Left ventricle myocardium superior (tissue), 1 donor: ENCODE measurements at places on chromosomes 6 and 20. TPM values are rescaled to one million over a fixed set of nuclear protein-coding genes. Genes with fewer than 3 reads are reported as not detected.

DNA sequence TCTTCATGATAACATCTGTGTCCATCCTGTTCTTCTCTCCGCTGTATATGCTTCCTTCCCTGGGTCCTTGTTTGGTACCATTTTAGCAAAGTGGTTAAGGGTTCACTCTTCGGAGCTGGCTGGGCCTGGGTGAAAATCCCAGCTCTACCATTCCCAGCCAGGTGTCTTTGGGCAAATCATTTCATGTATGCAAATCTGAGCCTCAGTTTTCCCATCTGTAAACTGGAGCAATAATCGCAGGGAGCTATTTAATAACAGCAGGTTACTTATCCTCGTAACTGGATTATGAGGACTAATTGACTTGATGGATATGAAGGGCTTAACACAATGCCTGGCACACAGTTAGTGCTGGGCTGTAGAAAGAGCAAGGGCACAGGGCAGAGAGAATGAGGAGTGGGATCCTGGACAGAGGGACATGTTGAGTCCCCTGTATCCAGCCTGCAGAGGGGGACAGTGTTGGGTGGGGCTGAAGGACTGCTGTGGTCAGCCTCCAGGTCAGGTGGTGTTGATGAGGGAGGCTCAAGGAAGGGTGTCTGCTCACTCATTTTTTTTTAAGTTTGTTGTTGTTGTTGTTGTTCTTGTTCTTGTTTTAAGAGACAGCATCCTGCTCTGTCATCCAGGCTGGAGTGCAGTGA is 44.3 kb upstream of the FAM83D start:
- DNase-seq, result no peak

GRCh38 chr20:38728911-38729642 is 4.8 kb downstream of the SLC32A1 start:
- DNase-seq, result no peak

GRCh38 chr20:20814685-20815084 is 102.2 kb upstream of the RALGAPA2 start:
- DNase-seq, result no peak

DNA sequence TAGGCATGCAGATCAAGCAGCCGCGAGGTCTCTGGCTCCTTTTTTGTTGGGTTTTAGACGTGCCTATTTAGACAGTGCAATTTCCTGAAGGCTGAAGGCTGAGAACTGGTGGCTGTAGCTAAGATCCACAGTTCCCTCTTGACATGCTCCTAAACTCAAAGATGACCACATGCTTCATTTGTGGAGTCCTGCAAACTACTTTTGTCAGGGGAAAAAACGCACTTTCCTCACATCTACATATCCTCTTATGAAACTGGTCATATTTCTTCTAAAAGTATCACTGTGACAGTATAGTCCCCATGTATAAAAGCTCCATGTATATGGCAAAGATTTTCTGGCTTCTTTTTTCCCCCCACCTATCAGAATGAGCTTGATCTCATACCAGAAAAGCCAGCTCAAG is 30.7 kb downstream of the LYRM4 start:
- no peak for DNase-seq

GRCh38 chr6:142332393-142333098 is 30.7 kb downstream of the ADGRG6 start:
- no peak for DNase-seq

- DNase-seq, result no peak
Measured at GRCh38 chr20:17661121-17661744, 20.8 kb downstream of the RRBP1 start.

GRCh38 chr6:152184917-152185574 is 377.6 kb downstream of the ESR1 start:
- no peak for DNase-seq

- no peak for DNase-seq
Measured at GRCh38 chr6:98044151-98044561, 761.1 kb upstream of the MMS22L start.

- DNase-seq, result no peak
Measured at GRCh38 chr6:30321692-30322388, 4.9 kb upstream of the TRIM39 start.

DNA sequence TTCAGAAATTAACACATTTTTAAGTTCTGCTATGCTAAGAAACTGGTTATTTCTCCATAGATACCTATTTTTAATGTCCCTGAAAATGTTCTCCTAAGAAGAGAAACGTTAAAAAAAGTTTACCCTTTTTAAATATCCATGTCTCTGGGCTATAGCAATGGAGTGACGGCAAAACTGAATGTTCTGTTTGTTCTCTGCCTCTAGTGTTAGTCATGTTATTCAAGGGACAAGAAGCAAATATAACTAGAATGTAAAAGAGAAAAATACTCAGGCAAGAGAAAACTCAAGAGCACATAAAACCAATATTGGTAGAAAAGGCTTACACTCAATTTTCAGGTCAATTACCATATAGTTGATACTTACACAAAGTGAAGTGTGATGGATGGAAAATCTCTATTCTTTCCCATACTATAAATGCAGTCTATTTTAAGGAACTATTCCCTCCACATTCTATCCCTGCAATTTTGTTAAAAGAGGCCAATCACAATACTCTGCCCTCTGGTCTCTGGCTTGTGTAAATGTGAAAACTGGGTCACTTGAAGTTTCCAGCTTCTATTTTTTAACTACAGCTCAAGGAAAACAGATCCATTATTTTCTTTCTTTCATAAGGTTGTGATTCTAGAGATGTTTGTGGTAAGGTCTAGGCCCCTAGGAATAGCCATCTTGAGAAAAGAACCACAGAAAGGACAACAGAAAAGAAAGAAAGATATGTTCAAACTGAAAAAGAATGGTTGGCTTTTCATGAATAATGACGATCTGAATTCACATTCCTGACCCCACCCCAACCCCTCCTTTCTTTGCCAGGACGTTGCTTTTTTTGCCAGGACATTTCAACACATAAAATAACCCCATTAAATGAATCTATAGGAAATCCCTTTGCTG is 200.3 kb upstream of the FAM83B start:
- no peak for DNase-seq

DNA sequence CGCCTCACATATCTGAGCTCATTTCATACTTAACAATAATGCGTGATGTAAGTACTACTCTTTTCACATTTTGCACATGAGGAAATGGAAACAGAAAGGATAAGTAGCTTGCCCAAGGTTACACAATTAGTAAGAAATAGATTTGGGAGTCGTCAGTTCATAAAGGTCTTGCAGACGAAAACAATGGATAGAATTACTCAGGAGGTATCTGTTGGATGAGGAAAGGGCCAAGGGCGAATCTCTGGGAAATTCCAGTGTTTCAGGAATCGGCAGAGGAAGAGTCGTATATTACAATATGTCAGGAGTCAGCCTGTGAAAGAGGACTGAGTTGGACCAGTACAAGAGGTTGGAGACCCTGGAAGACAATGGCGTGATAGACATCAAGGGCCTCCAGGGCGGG is 12.8 kb upstream of the EDN1 start:
- no peak for DNase-seq

- no peak for DNase-seq
Measured at GRCh38 chr6:30157581-30157980, 3.4 kb downstream of the TRIM10 start.

PHACTR1 gene
- 124 TPM for total RNA-seq

RAD21L1 gene
- total RNA-seq, result not detected

SAPCD1 gene
- total RNA-seq, result 0.47 TPM

L3MBTL3 gene
- total RNA-seq, result 4.3 TPM

RPL10A gene
- 560 TPM for total RNA-seq

SIRPD gene
- not detected for total RNA-seq

PRL gene
- total RNA-seq, result not detected
